ENCODE measurements at places on chromosomes 6 and 20. TPM values are rescaled to one million over a fixed set of nuclear protein-coding genes. Genes with fewer than 3 reads are reported as not detected.

IPCEF1 gene
- polyA plus RNA-seq = not detected

MAN1A1 gene
- polyA plus RNA-seq = 28.0 TPM

TRIM40 gene
- not detected for polyA plus RNA-seq

SLC4A11 gene
- polyA plus RNA-seq = 1.6 TPM

QKI gene
- polyA plus RNA-seq = 51.1 TPM

CCM2L gene
- not detected for polyA plus RNA-seq

TRIM15 gene
- not detected for polyA plus RNA-seq

GRCh38 chr6:111256646-111257045 is 169.3 kb downstream of the SLC16A10 start:
- no peaks in the 10 kb centered on the region for H3K36me3 ChIP-seq
- no peak for DNase-seq
- no peaks in the 10 kb centered on the region for H3K4me1 ChIP-seq

DNA sequence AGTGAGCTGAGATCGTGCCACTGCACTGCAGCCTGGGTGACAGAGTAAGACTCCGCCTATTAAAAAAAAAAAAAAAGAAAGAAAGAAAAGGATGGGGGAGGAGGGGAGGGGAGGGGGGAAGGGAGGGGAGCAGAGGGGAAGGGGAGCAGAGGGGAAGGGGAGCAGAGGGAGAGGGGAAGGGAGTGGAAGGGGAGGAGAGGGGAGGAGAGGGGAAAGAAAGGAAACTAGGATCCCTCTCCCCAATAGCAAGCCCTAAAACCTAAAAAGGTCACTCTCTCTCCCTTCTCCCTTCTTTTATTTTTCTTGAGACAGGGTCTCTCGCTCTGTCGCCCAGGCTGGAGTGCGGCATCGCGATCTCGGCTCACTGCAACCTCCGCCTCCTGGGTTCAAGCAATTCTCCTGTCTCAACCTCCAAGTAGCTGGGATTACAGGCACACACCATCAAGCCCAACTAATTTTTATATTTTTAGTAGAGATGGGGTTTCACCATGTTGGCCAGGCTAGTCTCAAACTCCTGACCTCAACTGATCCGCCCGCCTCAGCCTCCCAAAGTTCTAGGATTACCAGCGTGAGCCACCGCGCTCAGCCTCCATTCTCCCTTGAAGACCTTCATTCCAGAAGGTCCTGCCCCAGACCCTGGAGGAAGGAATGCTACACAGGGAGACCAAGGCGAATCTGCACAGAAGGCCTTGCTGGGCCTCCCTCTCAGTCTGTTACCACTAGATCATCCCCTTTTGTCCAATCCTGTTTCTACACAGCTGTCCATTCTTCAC is 45.8 kb upstream of the PIM1 start:
- no peaks in the 10 kb centered on the region for H3K36me3 ChIP-seq
- peaks cover 11% of the 10 kb centered on the region for H3K4me1 ChIP-seq
- H3K4me3 ChIP-seq = no peak overlapping the region
- no peaks in the 10 kb centered on the region for H3K27me3 ChIP-seq
- no peak overlapping the region for H3K27ac ChIP-seq

DNA sequence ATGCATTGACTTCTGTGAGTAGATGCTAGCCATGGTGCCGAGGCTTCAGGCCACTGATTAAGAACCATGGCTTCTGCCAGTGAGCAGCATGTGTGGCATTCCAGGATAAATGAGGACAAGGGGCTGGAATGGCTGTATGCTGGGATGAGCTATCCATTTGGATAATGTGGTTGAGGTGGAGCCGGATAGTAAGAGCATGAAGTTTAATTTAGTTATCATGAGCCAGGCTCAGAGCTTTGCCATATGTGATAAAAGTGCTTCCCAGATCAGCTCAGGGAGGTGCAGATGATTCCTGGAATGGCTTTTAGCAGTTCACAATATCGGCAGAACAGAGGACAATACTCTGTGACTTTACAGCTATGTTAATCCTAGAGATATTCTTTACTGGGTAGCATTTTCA is 34.6 kb upstream of the RNF8 start:
- no peaks in the 10 kb centered on the region for H3K27me3 ChIP-seq
- DNase-seq = peak; percentile 68
- H3K36me3 ChIP-seq = peaks cover 21% of the 10 kb centered on the region

- H3K4me3 ChIP-seq = no peak overlapping the region
- no peak for DNase-seq
- no peaks in the 10 kb centered on the region for H3K27me3 ChIP-seq
- H3K36me3 ChIP-seq = no peaks in the 10 kb centered on the region
Measured at GRCh38 chr6:121434037-121434770, 1.2 kb upstream of the GJA1 start.

DNA sequence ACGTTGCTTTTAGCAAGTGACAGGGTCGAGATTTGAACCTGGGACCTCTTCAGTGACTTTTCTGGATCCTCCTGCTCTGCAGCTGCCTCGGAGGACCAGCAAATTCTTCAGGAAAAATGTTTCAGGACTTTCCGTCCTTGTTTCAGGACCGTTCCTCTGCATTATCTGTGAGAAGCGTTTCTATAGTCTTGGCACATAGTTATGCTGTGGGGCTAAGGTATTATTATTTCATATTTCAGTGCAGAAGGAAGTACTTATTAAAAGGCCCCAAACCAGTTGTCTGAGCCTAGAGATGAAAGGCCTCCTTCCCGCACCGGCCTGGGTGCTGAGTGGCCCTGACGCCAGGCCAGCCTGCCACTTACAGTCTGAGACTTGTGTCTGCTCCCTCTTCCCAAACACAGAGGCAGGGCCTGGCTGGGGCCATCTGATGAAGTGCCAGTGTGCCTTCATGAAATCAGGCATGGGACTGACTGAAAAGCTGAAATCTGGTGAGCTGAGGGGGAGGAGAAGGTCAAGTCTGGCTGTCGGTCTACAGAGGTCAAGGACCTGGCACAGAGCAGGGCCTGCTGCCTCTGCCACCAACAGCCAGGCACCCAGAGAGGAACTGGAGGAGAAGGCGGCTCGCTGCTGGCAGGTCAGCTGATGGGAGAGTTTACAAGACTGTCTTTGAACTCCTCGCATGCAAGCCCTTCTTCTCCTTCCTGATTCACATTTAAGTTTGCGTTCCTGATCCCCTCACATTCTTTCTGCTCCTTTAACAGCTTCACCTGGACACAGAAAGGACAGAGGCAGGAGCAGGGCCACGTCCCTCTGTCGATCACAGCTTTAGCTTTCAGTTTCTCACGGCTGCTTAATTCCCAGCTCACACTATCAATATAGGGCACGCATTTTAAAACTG is 8.9 kb upstream of the QKI start:
- DNase-seq = peak; percentile 51
- no peaks in the 10 kb centered on the region for H3K36me3 ChIP-seq
- no peak overlapping the region for H3K4me3 ChIP-seq

DNA sequence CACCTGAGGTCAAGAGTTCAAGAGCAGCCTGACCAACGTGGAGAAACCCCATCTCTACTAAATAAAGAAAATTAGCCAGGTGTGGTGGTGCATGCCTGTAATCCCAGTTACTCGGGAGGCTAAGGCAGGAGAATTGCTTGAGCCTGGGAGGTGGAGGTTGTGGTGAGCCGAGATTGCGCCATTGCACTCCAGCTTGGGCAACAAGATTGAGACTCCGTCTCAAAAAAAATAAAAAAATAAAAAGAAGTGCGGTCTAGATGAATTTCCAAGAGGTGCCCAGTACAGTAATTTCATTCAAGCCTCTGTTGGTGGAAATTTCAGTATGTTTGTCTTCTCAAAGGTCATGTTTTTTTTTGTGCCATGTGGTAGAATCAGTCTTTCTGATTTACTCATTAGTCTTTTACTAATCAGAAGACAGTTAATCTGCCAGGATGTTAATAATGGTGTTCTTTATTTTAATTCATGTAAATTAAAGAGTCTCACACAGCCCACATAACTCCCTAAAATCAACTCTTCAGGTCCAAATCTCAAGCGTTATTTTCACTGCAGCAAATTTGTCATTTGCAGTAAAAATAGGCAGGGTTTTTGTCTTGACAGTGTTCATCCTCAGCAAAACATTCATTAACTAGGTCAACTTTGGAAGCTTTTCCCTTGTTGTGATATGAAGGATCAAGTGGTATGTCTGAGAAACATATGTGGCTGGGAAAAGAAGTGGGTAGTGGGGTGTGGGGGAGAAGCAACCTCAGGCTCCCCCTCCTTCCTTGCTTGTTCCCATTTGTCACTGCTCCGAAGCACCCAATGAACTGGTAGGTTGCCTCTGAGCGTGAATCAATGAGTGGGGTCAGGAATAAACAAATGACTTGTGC is 13.3 kb downstream of the TP53INP2 start:
- no peak overlapping the region for H3K4me3 ChIP-seq
- peaks cover 18% of the 10 kb centered on the region for H3K36me3 ChIP-seq

DNA sequence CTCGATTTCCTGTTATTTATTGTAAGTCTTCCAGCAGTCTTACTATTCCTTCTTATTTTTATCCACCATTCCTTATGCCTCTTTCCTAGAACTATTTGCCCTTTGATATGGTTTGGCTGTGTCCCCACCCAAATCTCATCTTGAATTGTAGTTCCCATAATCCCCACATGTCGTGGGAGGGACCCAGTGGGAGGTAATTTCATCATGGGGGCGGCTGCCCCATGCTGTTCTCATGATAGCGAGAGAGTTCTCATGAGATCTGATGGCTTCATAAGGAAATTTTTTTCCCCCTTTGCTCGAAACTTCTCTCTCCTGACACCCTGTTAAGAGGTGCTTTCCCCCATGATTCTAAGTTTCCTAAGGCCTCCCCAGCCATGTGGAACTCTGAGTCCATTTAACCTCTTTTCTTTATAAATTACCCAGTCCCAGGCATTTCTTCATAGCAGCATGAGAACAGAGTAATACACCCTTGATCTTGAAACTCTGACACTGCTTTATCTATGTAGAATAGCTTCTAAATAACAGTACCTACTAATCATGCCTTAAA is 48.8 kb downstream of the PLN start:
- no peak overlapping the region for H3K27ac ChIP-seq

DNA sequence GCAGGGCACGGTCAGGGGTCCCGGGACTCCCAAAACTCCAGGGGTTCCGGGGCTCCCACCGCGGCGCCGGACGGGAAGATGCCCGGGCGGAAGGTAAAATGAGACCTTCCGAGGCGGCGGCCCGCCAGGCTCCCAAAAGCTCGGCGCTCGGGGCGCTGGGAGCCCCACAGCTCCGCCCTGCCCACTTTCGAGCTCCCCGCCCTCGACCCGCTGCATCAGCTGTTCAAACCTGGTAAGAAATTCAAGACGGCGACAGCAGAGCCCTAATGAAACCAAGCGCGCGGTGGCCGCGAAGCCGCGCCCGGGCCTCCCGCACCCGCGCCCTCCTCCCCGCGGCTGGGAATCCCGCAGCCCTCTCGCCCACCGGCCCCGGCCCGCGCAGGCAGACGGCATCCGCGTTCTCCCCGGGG is 369 bp downstream of the SLC4A11 start:
- no peaks in the 10 kb centered on the region for H3K4me1 ChIP-seq

DNA sequence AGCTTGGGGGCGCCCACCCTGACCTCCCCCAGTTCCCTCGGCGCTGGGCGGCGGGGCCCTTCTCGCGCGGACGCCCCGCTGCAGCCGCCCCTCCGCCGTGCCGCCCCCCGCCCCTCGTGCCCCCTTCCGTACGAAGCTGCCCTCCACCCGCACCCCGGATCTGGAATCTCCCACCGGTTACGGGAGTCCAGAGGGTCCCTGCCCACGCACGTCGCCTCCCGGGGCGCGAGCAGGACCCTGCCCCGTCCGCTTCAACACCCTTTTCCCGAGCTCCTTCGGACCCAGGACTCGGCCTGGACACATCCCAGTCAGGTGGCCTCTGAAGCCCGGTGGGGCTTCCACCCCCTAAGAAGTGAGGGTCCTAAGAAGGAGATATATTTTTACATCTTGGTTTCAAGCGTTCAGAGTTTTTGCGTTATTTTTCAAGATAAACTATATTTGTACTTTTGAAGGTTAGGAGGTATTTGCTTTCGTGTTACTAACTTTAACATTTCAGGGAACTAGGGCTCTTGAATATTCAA is 506 bp downstream of the ARFGAP1 start:
- no peak for DNase-seq
- H3K36me3 ChIP-seq = peaks cover 23% of the 10 kb centered on the region
- H3K4me3 ChIP-seq = peak overlapping the region; percentile 87
- no peaks in the 10 kb centered on the region for H3K27me3 ChIP-seq
- H3K4me1 ChIP-seq = no peaks in the 10 kb centered on the region

GRCh38 chr6:154267508-154268106 is 89.0 kb downstream of the IPCEF1 start:
- no peak for DNase-seq
- no peak overlapping the region for H3K27ac ChIP-seq
- no peaks in the 10 kb centered on the region for H3K27me3 ChIP-seq
- no peaks in the 10 kb centered on the region for H3K4me1 ChIP-seq
- H3K4me3 ChIP-seq = no peak overlapping the region

GRCh38 chr6:15793288-15793687 is 130.5 kb upstream of the DTNBP1 start:
- H3K27ac ChIP-seq = no peak overlapping the region
- no peaks in the 10 kb centered on the region for H3K4me1 ChIP-seq
- no peak overlapping the region for H3K4me3 ChIP-seq
- no peaks in the 10 kb centered on the region for H3K36me3 ChIP-seq
- H3K27me3 ChIP-seq = no peaks in the 10 kb centered on the region

DNA sequence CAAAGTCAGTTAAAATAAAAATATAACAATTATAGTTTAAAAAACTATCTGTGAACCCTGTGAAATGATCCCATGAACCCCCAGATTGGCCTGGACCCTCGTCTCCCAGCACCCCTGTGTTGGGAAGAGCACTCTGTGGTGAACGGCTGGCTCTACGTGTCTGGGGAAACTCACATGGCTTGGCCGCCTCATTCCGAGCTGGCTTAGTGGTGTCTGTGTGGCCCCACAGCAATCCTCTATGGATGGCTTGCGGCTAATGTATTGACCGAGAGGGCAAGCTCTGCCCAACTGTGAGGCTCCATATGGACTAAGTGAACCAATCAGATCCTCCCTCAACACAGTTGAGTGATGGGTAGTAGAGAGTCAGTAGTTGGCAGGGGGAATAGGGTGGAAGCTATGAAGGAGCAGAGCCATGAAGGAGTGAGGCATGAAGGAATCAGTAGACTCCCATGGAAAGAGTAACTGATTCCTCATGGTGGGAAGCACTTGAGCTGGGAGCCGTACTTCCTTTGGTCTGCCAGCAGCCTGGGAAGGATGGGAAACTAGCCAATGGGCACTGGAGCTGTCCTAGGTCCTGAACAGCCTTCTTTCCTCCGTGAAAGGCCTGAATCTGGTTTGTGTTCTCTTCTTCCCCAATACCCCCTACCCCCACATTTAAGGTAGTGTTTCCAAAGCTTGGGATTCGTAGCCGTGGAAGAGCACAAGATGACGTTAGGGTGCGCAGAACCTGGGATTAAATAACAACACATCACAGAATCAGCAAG is 21.6 kb upstream of the ZNF831 start:
- H3K4me1 ChIP-seq = no peaks in the 10 kb centered on the region
- DNase-seq = no peak
- no peaks in the 10 kb centered on the region for H3K36me3 ChIP-seq
- no peaks in the 10 kb centered on the region for H3K27me3 ChIP-seq
- no peak overlapping the region for H3K27ac ChIP-seq

- no peak overlapping the region for H3K4me3 ChIP-seq
- H3K36me3 ChIP-seq = no peaks in the 10 kb centered on the region
- DNase-seq = no peak
- H3K27me3 ChIP-seq = no peaks in the 10 kb centered on the region
- no peaks in the 10 kb centered on the region for H3K4me1 ChIP-seq
- H3K27ac ChIP-seq = no peak overlapping the region
Measured at GRCh38 chr20:53792946-53793536, 199.4 kb upstream of the ZNF217 start.
